ENCODE measurements at places on chromosomes 12 and 14.

DNA sequence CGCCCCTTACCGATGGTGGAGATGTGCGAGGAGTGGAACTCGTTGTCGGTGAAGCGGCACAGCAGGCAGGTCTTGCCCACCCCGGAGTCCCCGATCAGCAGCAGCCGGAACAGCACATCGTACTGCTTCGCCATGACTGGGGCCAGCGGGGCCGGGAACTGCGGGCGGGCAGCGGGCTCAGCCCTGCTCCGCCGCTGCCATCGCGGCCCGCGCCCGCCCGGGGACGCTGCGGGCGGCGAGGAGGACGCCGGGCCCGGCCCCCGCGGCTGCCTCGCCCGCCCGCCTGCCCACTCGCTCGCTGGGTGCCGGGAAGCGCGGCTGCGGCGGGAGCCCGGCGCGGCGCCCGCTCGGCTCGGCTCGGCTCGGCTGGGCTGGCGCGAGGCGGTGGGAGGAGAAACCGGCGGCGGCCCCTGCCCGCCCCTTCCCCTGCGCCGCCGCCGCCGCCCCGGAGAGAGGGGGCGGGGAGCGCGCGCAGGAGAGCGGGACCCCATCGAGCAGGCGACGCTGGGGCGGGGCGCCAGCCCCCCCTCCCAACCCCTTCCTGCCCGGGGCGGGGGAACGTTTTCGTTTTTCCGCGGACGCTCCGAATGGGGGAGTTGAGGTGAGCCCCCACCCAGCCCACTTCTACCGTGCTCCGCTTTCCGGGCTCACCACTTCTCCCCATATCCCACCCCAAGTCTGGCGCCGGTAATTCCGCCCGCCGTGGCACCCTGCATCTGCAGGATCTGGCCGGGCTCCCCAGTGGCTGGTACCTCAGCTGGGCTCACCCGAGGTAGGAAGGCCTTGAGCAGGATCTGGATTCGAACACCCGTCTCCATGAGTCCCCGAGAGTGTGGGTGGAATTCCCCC lies at the start of gene RAB15:
TSS of gene RAB15 (minus strand) at position 394 of the 849 bp plus-strand sequence. CDS start at position 134, 260 bp downstream.
- DNase-seq, result peak; percentile 56

- DNase-seq, result no peak
Observed at GRCh38 chr12:16300122-16300521, 22.6 kb upstream of the SLC15A5 start.

- no peak for DNase-seq
Observed at GRCh38 chr12:6208130-6208529, 7.9 kb downstream of the CD9 start.

GRCh38 chr14:91390165-91390778 lies 27.3 kb downstream of the CCDC88C start:
- peak; percentile 95 for DNase-seq

- DNase-seq, result no peak
Observed at GRCh38 chr12:102851246-102851645, 65.8 kb downstream of the PAH start.

- no peak for DNase-seq
Observed at GRCh38 chr12:93616584-93617101, 44.2 kb downstream of the SOCS2 start.

GRCh38 chr14:90132821-90133570 lies 71.2 kb downstream of the KCNK13 start:
- no peak for DNase-seq

DNA sequence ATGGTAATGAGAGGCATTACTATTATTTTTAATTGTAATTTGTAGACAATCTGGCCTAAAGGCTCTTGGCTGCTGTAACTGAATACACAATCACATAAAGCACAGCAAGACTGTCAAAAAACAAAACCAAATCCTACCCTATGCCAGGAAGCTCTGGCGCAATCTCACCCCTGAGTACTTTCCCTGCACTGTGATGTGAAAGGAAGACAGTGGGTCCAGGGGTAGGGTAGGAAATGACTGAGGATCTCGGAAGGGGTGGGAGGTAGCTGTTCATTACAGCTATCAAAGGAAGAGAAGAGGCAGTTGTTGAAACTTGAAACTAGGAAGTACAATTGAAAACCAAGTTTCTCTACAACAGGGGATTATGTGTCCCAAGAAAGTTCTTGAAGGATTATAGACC lies 202.8 kb downstream of the ANO2 start:
- DNase-seq, result no peak

DNA sequence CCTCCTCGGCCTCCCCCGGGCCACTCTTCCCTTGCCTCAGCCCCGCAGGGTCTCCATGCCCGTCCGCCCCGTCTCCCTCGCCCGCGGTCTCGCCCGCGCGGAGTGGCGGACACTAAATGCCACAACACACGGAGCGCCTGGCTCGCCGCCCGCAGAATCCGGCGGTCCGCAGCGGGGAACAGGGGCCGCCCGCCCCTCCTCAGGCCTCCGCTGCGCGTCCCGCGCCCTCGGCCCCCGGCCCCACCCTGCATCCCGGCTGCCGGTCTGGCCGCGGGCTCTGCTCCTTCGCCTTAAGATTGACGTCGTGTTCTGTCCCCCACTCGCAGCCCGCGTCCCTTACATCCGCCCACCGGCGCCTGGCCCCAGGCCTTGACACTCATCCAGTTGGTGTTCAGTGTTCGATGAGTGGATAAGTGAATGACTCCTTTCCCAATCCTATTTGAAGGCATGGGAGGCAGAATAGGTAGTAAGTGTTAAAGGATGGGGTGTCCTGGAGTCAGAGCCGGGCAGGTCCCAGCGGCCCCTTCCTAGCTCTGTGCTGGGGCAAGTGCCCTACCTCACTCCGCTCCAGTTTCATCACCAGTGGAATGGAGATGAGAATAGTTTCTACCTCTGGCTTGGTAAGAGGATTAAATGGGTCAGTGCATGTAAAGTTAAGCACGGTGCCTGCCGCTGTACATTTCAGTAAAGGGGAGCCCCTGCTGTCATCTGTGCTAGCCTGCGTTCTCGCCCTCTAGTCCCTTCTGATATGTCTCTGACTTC lies 622 bp downstream of the TECPR2 start:
- no peak for DNase-seq

GRCh38 chr14:61632401-61632800 lies 62.9 kb upstream of the HIF1A start:
- DNase-seq, result peak; percentile 87

DNA sequence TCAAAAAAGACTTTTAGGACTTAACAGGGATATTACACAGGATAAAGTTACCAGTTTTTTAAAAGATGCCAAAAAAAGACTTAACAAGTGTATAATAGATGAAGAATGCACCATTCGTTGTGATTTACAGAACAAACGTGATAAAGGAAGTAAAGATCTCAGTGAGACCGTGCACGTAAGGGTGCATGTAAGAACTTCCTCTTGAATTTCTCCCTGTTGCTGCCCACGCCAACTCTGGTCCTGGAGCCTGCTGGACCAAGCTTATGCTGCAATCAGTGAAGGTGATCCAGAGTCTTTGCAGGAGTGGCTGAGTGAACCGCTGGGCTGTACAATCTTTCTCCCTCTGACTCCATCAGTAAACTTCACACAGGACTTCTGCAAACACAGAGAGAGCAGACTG lies 593.7 kb downstream of the TMEM121 start:
- DNase-seq, result no peak

- DNase-seq, result peak; percentile 38
Observed at GRCh38 chr14:66624336-66624937, 116.5 kb downstream of the GPHN start.

GRCh38 chr14:72700338-72701236 lies 193.3 kb downstream of the DPF3 start:
- no peak for DNase-seq

DNA sequence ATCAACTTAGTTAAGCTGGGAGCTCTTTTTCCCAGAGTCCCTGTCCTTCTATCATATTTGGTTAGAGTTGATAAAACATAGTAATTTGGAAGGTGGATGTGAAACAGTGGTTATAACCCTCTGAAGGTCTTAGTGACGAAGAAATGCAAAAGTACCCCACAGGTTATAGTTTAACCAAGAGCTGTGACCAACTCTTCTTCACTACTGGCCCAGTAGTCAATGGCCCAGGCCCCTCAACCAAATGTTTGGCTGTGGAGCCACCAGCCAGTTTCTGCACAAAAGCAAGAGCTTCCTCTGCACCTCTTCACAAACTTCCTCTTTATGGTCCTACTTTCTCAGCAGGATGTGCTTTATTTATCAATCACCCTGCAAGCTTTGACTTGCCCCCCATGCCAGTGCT lies 132.6 kb downstream of the BMP4 start:
- no peak for DNase-seq

- peak; percentile 40 for DNase-seq
Observed at GRCh38 chr14:67515386-67516079, 17.6 kb upstream of the PLEKHH1 start.

GRCh38 chr12:70966996-70967790 lies 46.7 kb upstream of the PTPRR start:
- no peak for DNase-seq

DNA sequence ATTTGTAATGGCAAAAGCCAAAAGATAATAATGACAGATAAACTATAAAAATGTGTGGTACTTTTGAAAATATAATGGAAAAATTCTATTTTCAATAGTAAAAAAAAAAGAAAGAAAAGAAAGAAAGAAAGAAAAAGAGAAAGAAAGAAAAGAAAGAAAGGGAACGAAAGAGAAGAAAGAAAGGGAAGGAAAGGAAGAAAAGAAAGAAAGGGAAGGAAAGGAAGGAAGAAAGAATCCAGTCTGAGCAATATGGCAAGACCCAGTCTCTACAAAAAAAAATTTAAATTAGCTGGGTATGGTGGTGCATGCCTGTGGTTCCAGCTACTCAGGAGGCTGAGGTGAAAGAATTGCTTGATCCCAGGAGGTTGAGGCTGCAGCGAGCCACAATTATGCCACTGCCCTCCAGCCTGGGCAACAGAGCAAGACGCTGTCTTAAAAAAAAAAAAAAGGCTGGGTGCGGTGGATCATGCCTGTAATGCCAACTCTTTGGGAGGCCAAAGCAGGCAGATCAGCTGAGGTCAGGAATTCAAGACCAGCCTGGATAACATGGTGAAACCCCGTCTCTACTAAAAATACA lies 38.4 kb downstream of the EAPP start:
- no peak for DNase-seq

- no peak for DNase-seq
Observed at GRCh38 chr14:22770481-22771187, 4.1 kb downstream of the OXA1L start.

- DNase-seq, result no peak
Observed at GRCh38 chr12:87051621-87052020, 795.4 kb upstream of the MGAT4C start.

- no peak for DNase-seq
Observed at GRCh38 chr14:22313172-22313801, 275.7 kb downstream of the DAD1 start.

- DNase-seq, result no peak
Observed at GRCh38 chr12:24795699-24796347, 153.1 kb downstream of the BCAT1 start.

GRCh38 chr14:105167303-105168092 lies 1.1 kb downstream of the JAG2 start:
- peak; percentile 60 for DNase-seq

GRCh38 chr12:131835616-131836171 lies 7.5 kb downstream of the MMP17 start:
- DNase-seq, result no peak

GRCh38 chr14:29446971-29447370 lies 480.7 kb downstream of the PRKD1 start:
- peak; percentile 31 for DNase-seq

- peak; percentile 67 for DNase-seq
Observed at GRCh38 chr12:104219908-104220404, 4.4 kb downstream of the TXNRD1 start.

- no peak for DNase-seq
Observed at GRCh38 chr12:68067762-68068376, 78.6 kb downstream of the IFNG-AS1 start.

- no peak for DNase-seq
Observed at GRCh38 chr14:74978416-74978947, 23.1 kb upstream of the PGF start.

GRCh38 chr12:62724947-62725451 lies 210.0 kb downstream of the PPM1H start:
- DNase-seq, result no peak

- DNase-seq, result no peak
Observed at GRCh38 chr14:26990946-26991345, 393.1 kb upstream of the NOVA1 start.

- no peak for DNase-seq
Observed at GRCh38 chr12:21001778-21002177, 129.2 kb upstream of the SLCO1B1 start.

GRCh38 chr12:74537126-74537706 lies 419 bp upstream of the ATXN7L3B start:
- peak; percentile 85 for DNase-seq

GRCh38 chr12:95623554-95624170 lies 72.4 kb upstream of the USP44 start:
- DNase-seq, result peak; percentile 42

- DNase-seq, result no peak
Observed at GRCh38 chr12:89733579-89734201, 25.1 kb upstream of the ATP2B1 start.

- no peak for DNase-seq
Observed at GRCh38 chr12:120054293-120054692, 62.3 kb downstream of the RAB35 start.

DNA sequence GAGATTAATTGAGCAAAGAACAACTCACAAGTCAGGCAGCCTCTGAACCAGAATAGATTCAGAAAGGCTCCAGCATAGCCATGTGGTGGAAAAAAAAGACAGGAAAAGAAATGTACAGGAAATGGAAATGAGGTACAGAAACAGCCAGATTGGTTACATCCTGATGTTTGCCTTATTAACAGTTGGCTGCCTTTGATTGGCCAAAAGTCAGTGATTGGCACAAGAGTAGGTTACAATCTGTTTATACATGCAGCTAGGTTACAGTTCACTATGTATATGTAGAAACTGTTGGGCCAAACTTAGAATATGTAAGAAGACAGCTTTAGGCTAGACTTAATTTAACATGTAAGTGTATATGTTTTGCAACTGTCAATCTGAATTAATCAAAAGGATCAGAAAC lies 118.9 kb downstream of the UNC79 start:
- DNase-seq, result peak; percentile 67

GRCh38 chr14:20684662-20685456 lies 499 bp downstream of the RNASE4 start:
- no peak for DNase-seq

DNA sequence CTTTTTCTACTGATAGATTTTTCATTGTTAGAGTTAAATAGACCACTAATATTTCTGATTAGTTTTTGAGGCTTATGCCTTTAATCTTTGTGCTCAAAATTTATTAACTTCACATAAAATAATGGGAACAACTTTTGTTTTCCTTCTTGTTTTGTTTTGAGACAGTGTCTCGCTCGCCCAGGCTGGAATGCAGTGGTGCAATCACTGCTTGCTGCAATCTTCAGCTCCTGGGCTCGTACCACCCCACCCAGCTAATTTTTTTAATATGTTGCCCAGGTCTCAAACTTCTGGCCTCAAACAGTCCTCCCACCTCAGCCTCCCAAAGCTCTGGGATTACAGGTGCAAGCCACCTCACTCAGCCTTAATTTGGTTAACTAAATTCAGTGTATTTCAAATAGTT lies 16.8 kb downstream of the SCFD1 start:
- no peak for DNase-seq

- DNase-seq, result no peak
Observed at GRCh38 chr12:1357711-1358110, 236.7 kb downstream of the FBXL14 start.

DNA sequence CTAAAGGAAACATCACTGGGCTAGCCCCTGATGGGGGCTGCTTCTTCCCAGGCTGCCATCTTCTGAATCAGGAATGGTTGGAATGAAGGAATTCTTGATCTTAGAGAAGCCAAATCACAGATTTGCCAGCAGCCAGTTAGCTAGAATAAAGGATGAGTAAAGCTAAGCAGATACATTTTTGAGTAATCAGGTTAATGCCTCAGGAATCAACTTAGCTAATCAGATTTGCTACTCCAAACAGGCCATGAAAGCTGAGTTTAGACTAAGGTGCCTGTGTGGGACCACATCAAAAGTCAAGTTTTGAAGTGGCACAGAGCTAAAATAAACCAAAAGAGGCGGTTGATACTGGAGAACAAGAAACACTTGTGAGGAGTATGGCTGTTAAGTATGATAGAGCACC lies 28.8 kb upstream of the LMO3 start:
- DNase-seq, result no peak

Data from NCI-H2171 treated with DMSO at 0.1 percent for 48 hours (cell line).